ENCODE measurements at places on chromosomes 3 and 15. TPM values are rescaled to one million over a fixed set of nuclear protein-coding genes. Genes with fewer than 3 reads are reported as not detected.

Gene TP53BP1
- 64.8 TPM for total RNA-seq

GRCh38 chr3:73007992-73008712 lies 11.5 kb downstream of the PPP4R2 start:
- no peak for DNase-seq

GRCh38 chr15:75694241-75695182 lies 18.1 kb downstream of the CSPG4 start:
- peak; percentile 32 for DNase-seq

Gene CLRN1
- not detected for total RNA-seq

GRCh38 chr3:190617185-190617584 lies 103.3 kb downstream of the IL1RAP start:
- DNase-seq: no peak

Gene SCG5
- total RNA-seq: 6.1 TPM

DNA sequence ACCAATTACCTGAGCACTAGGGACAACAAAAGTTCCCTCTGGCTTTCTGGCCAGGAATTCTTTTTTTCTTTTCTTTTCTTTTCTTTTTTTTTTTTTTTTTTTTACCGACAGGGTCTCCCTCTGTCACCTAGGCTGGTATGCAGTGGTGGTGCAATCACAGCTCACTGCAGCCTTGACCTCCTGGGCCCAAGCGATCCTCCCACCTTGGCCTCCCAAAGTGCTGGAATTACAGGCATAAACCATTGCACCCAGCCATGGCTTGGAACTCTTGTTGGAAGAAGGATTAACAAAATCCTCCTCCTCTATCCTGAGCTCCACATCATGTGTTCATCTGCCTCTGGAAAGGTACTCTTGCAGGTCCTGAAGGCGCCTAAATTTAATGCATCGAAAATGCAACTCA lies 2.9 kb upstream of the LTF start:
- no peak for DNase-seq

DNA sequence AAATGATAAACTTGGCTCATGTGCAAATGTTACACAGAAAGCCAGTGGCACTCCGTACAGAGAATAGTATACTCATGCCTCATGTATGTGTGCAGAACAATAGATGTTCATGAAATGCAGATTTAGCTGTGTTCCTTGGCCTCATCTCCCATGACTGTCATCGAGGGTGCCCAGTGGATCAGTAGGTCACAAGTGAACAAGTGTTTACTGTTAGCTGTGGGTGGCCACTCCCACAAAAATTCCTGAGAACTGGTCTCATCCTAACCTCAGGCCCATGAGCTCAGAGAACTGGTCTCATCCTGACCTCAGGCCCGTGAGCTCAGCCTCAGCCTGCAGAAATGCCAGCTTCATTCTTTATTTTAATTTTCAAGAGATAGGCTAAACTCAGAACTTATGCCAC lies 124.1 kb downstream of the GADL1 start:
- DNase-seq: peak; percentile 1

DNA sequence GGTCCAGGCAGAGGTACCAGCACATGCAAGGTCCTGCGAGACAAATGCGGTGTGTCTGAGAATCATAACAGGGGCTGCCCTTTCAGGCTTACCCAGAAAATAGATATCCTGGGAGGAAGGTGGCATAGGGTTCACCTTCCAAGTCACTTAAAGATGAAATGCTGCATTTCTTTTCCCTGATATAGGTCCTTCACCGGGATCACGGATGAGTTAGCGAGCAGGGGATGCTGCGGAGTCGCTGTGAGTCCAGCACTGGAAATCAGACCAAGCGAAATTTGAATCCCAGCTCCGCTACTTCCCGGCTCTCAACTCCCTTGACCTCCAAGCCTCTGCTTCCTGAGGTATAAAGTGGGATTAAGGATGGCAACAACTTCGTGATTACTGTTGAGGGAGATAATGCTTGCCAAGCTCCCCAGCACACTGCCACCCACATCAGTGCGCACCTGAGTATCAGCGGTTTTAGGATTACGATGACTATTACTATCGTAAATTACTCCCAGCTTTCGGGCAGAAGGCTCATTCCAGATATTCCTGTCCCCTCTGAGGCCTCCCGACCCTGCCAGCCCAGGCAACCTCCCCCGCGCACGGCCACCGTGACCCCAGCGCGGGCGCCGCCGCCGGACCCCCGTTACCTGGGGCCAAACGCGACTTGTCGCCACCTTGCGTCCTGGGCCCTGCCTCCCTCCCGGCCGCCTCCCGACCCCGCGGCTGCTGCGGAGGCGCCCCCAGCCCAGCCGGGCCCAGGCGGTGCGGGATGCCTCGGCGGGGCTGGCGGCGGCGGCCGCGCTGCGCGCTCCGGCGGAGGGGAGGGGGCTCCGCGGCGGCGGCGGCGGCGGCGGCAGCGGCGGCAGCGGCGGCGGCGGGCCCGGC lies 589 bp upstream of the GPR27 start:
- no peak for DNase-seq

GRCh38 chr15:81284256-81285031 lies 39.5 kb downstream of the STARD5 start:
- no peak for DNase-seq

GRCh38 chr3:186273586-186273985 lies 88.4 kb downstream of the DGKG start:
- no peak for DNase-seq

- no peak for DNase-seq
Observed at GRCh38 chr3:42347928-42348327, 62.5 kb downstream of the LYZL4 start.

- DNase-seq: no peak
Observed at GRCh38 chr3:229183-229661, 32.7 kb downstream of the CHL1 start.

Gene STAB1
- total RNA-seq: 56.4 TPM

DNA sequence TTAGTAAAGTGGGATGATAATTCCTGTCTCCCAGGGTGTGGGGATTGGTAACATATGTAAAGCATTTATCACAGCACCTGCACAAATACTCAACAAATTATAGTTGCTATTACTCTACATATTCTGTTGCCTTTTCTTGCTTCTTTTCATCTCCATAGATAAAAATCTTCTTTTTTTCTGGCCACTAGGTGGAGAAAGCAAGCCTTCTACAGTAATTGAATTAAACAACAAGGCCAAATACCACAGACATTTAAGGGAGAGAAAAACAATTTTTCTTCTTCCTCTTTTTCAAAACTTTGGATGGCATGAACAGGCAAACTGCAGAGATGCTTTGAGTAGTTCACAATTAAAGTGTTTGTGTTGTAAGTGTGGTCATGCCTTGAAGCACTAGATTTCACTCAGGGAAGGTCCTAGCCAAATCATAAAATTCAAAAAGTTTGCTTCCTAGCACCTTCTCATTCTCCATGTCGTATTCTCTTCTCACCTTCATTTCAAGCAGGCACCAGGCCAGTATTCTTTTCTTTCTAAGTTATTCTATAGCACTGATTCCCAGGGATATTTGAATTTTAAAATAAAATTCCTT lies 493.4 kb upstream of the TGFBR2 start:
- DNase-seq: no peak

DNA sequence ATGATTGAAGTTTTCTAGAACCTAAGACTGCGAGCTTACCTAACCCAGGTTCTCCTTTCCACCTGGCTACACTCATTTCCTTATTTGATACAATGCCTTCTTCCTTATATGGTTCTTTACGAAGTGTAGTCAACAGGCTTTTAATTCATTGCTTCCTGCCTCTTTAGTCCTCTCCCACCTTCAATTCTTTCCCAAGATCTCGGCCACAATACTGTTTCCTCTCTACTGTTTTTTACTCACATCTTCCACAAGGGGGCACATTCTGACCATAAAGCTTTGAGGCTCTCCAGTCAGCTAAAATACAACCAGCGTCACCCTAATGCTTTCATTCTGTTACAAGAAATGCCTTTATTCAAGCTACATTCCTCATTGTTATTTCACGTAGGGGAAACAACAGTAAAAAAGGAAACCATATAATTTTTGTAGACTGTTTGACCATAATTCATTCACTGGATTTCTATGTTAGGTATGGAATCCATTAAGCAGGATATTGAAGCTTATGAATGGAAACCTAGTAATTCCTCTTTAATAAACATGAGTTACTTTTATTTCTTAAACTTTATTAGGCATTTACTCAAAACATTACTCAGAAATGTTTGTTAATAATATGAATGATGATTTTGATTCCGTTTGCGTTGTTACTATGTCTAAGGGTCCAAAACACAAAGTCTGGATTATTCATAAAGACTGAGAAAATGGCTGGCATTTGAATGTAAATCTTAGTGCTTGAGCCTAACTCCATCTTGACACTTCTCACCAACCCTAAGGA lies 29.5 kb upstream of the VEPH1 start:
- DNase-seq: peak; percentile 15

Gene CATSPER2
- total RNA-seq: 6.8 TPM

DNA sequence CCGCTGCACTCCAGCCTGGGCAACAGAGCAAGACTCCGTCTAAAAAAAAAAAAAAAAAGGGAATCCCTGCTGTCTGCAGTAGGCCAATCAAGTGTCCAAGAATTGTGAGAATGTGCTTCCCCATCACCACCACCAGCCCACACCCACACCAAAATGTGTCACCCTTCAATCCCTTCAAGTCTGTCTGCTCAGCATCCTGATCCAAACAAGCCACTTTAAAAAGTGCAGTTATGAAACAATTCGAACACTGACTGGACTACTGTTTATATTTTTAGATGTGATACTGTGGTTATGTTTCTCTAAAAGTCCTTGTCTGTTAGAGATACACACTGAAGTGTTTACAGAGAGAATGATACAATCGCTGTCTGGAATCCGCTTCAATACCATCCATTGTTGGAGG lies 78.1 kb upstream of the CGNL1 start:
- no peak for DNase-seq

DNA sequence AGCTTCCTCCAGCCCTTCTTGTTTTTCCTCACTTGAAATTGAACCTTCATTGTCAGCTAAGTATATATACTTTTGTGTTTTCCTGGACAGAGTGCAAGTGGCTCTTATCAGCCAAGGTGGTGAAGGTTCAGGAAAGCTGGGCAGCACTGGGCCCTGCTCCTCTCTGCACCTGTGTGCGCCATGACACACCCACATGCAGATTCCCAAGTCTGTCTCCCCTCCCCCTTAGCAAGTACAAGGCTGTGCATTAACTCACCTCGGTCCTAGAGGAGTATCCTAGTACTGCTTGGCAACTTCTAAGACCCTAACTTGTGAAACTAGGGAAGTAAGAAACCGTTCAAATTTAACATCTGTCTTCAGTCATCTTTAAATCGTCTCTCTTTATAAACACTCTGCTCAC lies 85.8 kb downstream of the SLC49A4 start:
- DNase-seq: no peak

DNA sequence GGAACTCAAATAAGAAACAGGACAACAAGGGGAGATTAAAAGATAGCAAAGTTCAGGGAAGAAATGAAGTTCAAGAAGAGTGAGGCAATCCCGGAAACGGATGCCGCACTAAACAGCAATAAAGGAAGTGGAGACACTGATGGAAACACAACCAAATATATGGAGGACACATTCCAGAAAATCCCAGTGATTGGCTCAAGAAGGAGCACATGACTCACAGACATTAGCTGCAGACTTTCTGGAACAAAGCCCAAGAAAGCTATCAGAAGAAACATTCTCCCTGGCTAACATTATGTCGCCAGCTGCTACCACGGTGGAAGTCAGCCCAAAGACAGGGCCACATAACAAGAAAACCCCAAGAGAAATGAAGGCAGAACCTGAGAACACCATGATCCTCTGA lies 18.1 kb upstream of the VGLL4 start:
- no peak for DNase-seq

- DNase-seq: no peak
Observed at GRCh38 chr15:65004993-65005392, 15.3 kb upstream of the SPG21 start.

- no peak for DNase-seq
Observed at GRCh38 chr3:114675104-114675503, 381.3 kb downstream of the TIGIT start.

Gene CALML4
- total RNA-seq: 5.1 TPM

GRCh38 chr3:129352650-129353588 lies 74.2 kb downstream of the HMCES start:
- DNase-seq: no peak

Gene ZNF80
- total RNA-seq: not detected

Gene PLCB2
- 7.2 TPM for total RNA-seq

DNA sequence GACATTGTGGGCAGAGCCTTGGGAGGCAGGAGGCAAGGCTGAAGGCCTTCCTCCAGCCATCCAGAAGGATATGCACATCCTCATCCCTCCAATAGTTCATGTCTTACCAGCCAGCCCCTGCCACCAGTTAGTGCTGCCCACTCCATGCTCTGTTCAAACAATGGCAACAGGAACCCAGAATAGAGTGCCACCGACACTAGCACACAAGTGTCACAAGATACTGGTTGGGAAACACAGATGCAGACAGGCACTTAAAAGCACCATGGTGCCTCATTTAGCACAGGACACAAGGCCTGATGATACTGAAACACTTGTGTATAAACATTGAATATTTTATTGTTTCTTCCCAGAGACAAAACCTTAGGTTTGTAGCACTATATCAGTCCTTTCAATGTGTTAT lies 56.5 kb upstream of the MYO5C start:
- no peak for DNase-seq

GRCh38 chr15:57102858-57103257 lies 184.4 kb downstream of the TCF12 start:
- no peak for DNase-seq

Gene MAPKAPK3
- total RNA-seq: 147 TPM

Gene CHRNA7
- total RNA-seq: 11.7 TPM

GRCh38 chr3:2525968-2526367 lies 427.3 kb downstream of the CNTN4 start:
- DNase-seq: no peak

DNA sequence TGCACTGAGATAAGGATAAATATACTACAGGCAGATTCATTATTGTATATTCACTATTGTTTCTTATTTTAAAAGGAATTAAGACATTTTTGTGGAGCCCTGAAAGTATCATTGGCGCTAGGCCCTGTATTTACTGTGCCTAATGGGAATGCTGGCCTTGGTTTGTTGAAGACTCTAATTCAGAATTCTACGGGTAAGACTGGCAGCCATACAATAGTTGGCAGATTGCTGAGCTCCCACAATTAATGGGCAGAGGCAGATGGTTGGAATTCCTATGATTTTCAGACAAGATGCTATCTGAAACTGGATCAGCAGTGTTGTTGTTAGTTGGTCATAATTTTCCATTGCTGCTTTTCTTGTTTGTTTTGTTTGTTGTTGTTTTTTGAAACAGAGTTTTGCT lies 14.7 kb downstream of the PGBD4 start:
- DNase-seq: no peak

Gene ADGRG7
- total RNA-seq: not detected

Data from thyroid gland (tissue), 4 donors.